Stimulated activated CD4-positive, alpha-beta T cell treated with anti-CD3 and anti-CD28 coated beads, Interleukin-1b, Interleukin-23, amount 100 ng/mL, for 1 hour (primary cell): ENCODE measurements at places on chromosomes 7 and 10.

DNA sequence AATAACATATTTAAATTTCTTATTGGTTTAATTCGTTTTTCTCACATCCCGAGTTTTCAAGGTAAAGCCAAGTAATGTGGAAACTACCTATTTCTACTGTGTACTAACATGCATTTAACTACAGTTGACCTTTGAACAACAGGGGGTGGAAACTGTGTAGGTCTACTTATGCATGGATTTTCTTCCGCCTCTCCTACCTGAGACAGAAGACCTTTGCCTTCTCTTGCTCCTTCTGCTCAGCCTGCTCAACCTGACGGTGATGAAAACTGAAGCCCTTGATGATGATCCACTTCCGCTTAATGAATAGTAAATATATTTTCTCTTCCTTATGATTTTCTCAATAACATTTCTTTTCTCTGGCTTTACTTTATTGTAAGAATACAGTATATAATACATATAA, 18.5 kb downstream of the MEOX2 start:
- DNase-seq = no peak

GRCh38 chr7:149569025-149569725, 71.6 kb upstream of the ZNF746 start:
- no peak for DNase-seq

GRCh38 chr10:91883549-91884444, 25.5 kb downstream of the FGFBP3 start:
- no peak for DNase-seq

- no peak for DNase-seq
Observed at GRCh38 chr7:26925768-26926167, 61.4 kb upstream of the SKAP2 start.

- no peak for DNase-seq
Observed at GRCh38 chr10:62819141-62819920, 3.2 kb upstream of the EGR2 start.

GRCh38 chr10:71345694-71346093, 26.6 kb downstream of the SLC29A3 start:
- no peak for DNase-seq

DNA sequence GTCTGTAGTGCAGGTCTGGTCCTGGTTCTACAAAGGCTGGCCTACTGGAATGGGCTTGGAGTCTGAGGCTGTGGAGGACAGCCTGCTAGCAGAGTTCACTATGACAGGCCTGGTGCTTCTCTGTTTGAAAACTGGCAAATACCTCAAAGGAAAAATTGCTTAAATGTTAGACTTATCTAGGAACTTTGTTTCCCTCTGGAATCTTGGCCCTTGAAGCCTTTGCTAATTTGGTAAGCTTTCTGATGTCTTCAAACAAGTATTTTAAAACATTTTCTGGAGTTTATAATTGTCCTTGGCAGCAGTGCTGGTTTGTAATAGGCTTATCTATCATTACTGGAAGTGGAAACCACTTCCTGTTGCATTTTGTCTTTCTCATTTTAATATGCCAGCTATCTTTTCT, 139.7 kb downstream of the TMEM26 start:
- no peak for DNase-seq

GRCh38 chr10:101575091-101575490, 13.0 kb downstream of the POLL start:
- DNase-seq = no peak

DNA sequence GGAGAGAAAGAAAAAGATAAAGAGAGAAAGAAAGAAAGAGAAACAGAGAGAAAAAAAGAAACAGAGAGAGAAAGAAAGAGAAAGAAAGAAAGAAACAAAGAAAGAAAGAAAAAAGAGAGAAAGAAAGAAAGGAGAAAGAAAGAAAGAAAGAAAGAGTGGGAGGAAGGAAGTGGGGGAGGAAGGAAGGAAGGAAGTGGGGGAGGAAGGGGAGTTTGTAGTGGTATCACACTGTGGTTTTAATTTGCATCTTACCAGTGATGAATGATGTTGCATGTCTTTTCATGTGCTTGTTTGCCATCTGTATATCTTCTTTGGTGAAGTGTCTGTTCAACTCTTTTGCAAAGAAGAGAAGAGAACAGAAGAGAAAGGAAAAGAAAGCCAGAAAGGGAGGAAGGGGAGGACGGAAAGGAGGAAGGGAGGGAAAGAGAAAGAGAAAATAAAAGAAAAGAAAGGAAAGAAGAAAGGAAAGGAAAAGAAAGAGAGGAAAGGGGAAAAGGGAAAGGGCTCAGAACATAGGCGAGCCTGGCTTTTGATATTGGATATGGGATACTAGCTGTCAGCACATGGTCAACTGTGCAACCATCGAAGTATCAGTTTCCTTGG, 79.2 kb upstream of the FRMD4A start:
- DNase-seq = no peak

DNA sequence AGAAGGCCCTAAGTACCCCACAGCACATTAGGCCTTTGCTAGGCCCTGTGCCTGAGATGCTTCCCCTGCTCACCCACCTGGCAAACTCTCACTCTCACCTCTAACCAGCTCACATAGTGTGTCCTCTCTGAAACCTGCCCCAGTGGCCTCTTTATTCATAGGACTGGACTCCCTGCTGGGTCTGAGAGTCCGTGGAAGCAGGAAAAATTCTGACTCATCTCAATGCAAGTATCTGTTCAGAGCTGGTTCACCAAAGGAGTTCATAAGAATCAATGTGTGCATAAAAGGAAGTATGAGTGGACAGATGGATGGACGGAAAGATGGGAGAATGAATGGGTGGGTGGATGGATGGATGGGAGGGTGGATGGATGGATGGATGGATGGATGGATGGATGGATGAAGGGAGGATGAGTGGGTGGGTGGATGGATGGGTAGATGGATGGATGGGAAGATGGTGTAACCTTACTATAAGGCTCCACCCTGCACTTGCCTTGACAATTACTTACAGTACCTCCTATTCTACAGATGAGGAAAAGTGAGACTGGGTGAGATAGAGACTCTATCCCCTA, 111.2 kb upstream of the ZMIZ1 start:
- no peak for DNase-seq
